ENCODE measurements at places on chromosomes 7 and 10. TPM values are rescaled to one million over a fixed set of nuclear protein-coding genes. Genes with fewer than 3 reads are reported as not detected.

The SH2B2 gene
- 8.8 TPM for total RNA-seq

The AGAP5 gene
- total RNA-seq: 18.2 TPM

The GDI2 gene
- total RNA-seq: 122 TPM

DNA sequence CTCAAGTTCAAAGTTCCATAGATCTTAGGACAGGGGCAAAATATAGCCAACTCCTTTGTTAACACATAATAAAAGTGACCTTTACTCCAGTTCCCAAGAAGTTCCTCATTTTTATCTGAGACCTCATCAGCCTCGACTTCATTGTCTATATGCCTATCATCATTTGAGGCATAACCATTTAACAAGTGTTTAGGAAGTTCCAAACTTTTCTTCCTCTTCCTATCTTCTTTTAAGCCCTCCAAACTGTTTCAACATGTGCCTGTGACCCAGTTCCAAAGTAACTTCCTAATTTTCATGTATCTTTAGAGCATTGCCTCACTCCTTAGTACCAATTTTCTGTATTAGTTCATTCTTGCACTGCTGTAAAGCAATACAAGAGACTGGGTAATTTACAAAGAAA, 569.1 kb downstream of the ANKRD7 start:
- no peak for DNase-seq

DNA sequence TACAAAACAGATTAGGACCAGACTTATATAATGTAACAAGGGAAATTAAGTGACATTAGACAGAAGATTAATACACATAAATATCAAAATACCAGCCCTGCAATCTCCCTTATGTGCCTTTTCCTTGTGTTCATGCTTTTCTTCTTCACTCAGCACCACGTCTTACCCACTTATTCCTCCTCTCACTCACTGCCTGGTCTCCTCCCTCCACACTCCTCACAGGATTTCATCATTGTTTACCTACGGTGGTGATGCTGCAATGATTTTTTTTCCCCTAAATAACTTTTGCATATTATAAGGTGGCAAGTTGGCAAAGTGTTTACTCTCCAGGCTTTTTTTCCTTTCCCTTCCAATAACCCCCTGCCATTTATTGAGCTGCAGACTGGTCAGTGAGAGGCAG, 203.2 kb downstream of the PCLO start:
- DNase-seq: no peak

The SLC18A2 gene
- not detected for total RNA-seq

DNA sequence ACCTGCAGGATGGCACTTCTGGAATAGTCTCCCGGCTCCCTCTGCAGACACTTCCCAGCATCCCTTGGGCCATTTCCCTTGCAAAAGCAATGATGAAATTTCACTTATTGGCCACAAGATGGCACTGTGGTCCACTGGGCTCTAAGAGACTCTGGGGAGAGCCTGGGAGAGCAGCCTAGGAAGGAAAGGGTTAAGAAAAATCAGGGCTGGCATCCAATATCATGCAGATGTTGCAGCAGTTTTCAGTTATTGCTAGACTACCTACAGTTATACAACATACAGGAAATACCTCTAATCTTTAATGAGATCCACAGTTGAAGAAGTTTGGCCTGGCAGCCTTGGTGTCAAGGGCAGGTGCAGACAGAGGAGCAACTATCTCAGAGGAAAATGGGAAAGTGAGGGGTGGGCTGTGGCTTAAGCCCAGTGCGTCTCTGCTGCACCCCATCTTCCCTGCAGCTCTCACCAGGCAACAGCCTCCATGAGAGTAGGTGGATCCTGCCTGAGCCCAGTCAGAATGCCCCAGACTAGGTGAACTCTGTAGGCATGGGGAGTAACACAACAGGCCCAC, 100.2 kb upstream of the PRSS58 start:
- peak; percentile 78 for DNase-seq

The KDM7A gene
- total RNA-seq: 3.2 TPM

- DNase-seq: no peak
Observed at GRCh38 chr10:84333864-84334451, 5.6 kb downstream of the CCSER2 start.

- no peak for DNase-seq
Observed at GRCh38 chr7:24175603-24176002, 108.4 kb upstream of the NPY start.

DNA sequence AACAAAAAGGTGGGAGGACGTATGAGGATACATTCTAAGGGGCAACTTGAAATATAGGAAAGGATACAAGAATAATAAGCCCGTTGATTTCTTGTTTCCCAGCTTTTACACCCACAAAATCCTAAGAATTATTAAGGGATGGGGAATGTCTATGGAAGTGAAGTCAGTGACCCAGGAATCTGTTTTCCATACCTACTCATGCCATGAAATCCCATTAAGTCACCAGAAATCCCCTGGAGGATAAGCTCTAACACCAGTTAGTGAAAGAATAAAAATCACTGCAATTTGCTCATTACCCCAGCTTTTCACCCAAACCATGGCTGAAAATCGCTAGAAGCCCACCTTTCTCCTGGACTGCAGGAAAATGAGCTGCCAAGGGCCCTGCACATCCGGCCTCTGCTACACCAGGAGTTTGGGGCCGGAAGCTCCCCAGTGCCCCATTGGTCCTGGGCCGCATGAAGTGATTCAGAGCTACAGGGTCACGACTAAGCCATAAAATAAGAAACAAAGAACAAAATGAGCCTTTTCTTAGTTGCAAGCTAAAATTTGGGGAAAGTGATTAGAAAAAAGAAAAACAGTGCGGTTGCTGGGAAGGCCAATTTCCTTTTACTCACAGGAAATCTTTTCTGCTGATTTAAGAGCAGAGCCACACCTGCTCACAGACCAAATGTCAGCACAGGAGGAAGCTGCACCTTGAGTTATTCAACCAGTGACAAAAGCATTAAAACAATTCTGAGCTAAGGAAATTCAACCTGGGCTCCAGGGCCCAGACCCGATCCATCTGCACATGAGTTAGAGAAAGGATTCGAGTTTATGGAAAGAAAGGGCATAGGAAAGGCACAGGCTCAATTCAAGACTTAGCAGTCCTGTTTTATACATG, 40.3 kb downstream of the HIPK2 start:
- DNase-seq: no peak

- DNase-seq: peak; percentile 16
Observed at GRCh38 chr7:81244224-81244623, 325.4 kb upstream of the SEMA3C start.

The GNAT3 gene
- total RNA-seq: not detected

- no peak for DNase-seq
Observed at GRCh38 chr7:117084286-117084685, 131.0 kb downstream of the ST7 start.

DNA sequence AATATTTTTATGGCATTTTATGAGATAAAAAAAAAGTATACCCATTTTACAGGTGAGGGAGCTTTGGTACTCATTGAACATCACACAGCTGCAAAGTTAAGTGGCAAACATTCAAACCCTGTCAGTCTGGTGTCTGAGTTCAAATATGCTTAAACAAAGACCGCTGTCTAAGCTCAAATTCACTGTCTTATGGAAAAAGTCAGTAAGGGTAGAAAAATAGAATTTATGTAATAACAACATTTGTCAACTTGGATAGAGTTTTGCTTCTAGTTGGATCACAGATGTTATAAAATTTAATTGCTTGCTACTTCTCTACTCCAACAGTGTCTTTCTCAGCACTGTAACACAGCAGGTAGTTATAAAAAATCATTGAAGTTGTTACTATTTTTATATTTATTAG, 161.7 kb upstream of the CSTF2T start:
- no peak for DNase-seq
